ENCODE measurements at places on chromosomes 13 and 19. TPM values are rescaled to one million over a fixed set of nuclear protein-coding genes. Genes with fewer than 3 reads are reported as not detected.

The CBLC gene
- total RNA-seq: not detected

The CLEC17A gene
- total RNA-seq: not detected

The POU4F1 gene
- total RNA-seq: 0.46 TPM

The STAP2 gene
- 19.1 TPM for total RNA-seq

The RASGRP4 gene
- 0.86 TPM for total RNA-seq

The NAPSA gene
- total RNA-seq: 10.4 TPM

The PLEKHA4 gene
- 1.3 TPM for total RNA-seq

The FGF14 gene
- not detected for total RNA-seq

The THAP8 gene
- total RNA-seq: 2.6 TPM

The CEACAM6 gene
- total RNA-seq: not detected

The PLPPR3 gene
- total RNA-seq: not detected

The ERICH4 gene
- total RNA-seq: not detected

The EBI3 gene
- total RNA-seq: 28.1 TPM

The CATSPERD gene
- total RNA-seq: not detected

The SLC7A9 gene
- total RNA-seq: 0.80 TPM

The RDH8 gene
- not detected for total RNA-seq

The CD37 gene
- 231 TPM for total RNA-seq

The RYR1 gene
- 2.9 TPM for total RNA-seq

The IGFL2 gene
- not detected for total RNA-seq

The TLE6 gene
- 0.54 TPM for total RNA-seq

The C1QTNF9 gene
- not detected for total RNA-seq

The ZNF490 gene
- total RNA-seq: 14.8 TPM

The CYP2A7 gene
- total RNA-seq: not detected

The FAM216B gene
- total RNA-seq: not detected

The LGALS14 gene
- 0.37 TPM for total RNA-seq

The IGFL4 gene
- not detected for total RNA-seq

The ATXN8OS gene
- total RNA-seq: not detected

The CYP4F2 gene
- total RNA-seq: not detected

The IRS2 gene
- 2.8 TPM for total RNA-seq

The LRRC8E gene
- total RNA-seq: not detected

The ZNF208 gene
- total RNA-seq: 0.05 TPM

The SPPL2B gene
- total RNA-seq: 88.7 TPM

The ATP4A gene
- total RNA-seq: not detected

The ZNF560 gene
- total RNA-seq: not detected

The SELENOV gene
- total RNA-seq: not detected

The CYP2A6 gene
- not detected for total RNA-seq

The LRRC25 gene
- total RNA-seq: not detected

The SPRED3 gene
- total RNA-seq: 2.0 TPM

The LYPD4 gene
- total RNA-seq: not detected

The FOSB gene
- total RNA-seq: 5.5 TPM

Measured in T-helper 1 cell treated with Interleukin-12 subunit alpha and Interleukin-12 subunit beta and Interleukin-4 antibody, amounts not matched to agents 30 ng/mL and 1 ng/mL, for 36 hours (primary cell).